AG10803 (cell line): ENCODE measurements at places on chromosomes 12 and 14.

- DNase-seq: no peak
Observed at GRCh38 chr14:70168406-70168805, 20.3 kb downstream of the SLC8A3 start.

DNA sequence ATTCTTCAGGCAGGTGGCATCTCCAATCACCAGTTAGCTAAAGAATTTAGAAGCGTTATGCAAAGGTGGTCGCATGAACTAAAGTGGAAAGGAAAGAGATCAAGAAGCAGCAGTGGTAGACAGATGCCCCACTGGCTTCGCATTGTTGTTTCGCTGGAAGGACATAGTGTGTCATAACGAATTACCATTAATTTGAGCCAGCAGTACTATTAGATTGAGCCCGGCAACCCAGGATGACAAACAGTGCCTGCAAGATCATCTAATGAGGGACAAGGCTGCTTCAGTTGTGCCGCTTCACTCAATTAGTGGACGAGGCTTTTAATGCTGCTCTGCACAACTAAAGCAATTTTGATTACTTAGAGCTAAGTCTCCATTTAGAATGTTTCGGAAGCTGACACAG, 274.5 kb upstream of the SOX5 start:
- no peak for DNase-seq

DNA sequence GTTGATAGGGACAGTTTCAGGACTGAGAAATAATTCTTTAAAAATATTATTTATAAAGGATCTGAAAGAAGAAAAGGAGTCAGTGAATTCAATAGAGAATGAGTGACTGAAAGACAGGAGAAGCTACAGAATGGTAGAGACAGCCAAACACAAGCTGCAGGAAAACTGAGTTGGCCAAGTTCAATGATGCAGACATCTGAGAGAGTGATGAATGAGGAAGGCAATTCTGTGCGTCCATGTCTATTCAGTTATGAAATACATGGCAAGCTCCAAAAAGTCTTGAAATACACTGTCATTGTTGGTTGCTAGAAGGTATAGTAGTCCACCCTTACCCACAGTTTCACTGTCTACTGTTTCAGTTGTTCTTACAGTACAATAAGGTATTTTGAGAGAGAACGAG, 6.8 kb downstream of the LRRC74A start:
- no peak for DNase-seq

DNA sequence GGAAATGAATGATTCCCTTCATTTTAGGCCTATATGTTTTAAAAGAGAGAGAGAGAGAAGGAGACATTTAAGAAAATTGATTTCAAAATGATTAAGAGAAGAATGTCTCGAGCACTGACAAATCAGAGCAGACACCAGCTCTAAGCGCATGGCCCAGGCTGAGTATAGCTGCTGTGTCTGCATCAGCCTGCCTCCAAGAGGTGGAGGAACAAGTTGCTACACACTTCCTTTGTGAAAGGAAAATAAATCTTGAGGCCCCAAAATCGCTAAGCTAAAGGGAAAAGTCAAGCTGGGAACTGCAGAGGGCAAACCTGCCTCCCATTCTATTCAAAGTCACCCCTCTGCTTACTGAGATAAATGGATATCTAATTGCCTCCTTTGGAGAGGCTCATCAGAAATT, 728.7 kb upstream of the TMEM132C start:
- DNase-seq: no peak

DNA sequence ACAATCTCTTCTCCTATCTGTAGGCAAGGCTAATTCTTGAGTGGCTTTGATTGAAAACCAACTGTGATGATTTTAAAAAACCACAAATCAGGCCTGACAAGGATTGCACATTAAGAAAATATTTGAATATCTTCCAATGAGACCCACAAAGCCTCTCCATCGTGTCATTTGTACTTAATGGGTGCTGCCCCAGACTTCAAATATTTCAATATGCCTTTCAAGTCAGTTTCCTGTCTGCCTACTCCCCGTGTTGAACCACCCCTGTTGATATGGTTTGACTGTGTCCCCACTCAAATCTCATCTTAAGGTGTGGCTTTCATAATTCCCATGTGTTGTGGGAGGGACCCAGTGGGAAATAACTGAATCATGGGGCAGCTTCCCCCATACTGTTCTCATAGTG, 159.7 kb upstream of the EGLN3 start:
- DNase-seq: no peak

DNA sequence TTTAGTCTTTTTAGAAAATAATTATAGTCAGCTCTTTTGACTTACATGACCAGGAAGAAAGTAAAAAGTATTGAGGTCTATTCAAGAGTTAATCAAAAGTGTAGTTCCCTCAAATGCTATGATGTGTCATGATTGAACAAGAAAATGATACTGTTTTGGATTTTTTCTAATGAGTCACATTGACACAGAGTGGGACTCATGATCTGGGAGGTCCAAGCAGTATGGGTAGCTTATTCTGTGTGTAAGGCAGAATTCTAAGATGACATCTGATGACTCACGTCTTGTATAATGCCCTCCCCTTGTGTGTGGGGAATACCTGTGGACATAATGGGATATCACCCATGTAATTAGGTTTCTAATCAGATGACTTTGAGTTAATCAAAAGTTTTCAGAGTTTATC, 178.1 kb upstream of the DDHD1 start:
- peak; percentile 55 for DNase-seq

DNA sequence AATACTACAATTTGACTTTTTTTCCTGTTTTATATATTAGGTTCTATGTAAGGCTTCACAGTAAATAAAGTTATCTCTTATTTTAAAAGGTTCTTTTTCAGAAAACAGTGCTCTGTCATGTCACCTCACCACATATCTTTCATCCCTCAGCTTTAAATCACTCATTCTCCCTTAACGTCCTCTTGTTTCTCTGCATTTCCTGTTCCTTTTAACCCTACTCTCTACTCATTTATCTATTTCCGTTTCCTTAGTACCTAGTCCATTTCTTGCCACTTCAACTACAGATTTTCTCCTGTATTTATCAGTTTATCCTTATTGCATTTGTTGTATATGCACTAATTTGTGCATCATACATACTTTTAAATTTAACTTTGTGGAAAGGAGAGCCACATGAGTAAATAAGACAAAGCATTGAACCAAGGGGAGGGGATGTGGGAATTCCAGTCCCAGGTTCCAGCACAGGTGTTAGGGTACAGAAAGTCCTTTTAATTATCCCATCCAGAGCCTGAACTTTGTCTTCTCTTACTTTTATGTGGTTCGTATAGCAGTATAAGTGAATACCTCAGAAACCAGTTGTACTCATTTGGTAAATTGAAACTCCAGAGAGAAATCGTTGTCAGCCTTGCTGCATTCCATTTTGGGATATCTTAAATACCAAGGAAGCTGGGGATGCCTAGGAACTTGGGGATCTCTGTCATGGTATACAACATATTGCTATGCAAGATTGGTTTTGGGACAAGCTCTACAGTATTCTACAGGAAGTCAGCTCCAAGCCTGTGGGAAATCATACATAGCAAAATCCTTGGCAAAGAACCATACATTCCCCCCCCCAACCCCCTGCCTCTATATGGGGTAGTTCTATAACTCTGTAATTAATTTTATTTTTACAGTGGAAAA, 120.5 kb downstream of the DIP2B start:
- DNase-seq: no peak

DNA sequence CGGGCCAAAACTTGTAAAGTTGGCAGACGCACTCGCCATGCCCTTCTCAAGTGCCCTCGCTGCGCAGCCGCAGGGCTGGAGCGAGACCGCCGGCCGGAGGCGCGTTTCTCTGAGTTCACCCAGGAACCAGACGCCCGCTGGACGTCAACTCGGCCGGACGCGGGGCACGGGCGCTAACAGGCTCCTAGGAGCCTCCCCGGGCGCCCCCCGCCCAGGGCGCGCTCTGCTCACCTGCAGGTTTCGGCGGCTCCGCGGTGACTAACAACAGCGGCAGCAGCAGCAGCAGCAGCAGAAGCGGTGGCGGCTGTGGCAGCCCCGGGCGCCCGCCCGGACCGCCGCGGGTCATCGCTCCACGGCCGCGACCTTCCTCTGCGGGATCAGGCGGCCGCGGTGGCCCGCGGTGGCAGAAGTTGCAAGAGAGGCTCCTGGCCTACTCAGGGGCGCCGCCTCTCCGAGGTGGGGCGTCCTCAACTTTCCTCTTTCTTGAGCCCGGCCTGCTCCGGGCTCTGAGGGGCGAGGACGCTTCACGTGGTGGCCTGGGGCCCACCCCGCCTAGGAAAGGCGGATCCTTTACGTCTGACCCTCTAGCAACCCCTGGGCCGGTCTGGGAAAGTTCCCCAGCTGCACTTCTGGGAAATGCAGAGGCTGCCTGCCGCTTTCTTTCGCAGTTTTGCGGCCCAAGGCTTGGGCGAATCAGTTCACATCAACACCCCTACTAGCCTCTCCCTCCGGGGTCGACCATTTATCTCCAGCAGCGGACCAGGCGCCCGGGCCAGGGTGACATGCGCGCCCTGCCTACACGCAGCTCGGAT, at the start of gene PLBD1:
PLBD1 (minus strand) TSS at position 533 of the 812 bp plus-strand sequence; CDS start at position 346, 187 bp downstream.
- peak; percentile 21 for DNase-seq

DNA sequence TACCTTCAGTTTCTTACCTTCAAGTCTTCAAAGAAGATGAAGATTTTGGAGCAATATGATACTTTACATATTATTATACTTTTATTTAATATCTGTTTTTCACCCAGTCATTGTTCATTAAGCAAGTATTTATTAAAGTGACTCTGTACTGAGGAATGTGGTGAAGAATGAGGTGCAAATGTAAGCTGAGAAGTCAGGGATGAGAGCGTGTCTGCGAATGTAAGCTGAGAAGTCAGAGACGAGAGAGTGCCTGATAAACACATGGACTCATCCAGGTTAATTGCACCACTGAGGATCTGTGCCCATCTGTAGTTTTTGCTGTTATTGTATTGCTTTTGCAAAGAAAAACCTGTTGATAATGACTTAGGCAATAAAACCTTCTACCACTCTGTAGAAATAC, 211.9 kb upstream of the FAR2 start:
- DNase-seq: peak; percentile 62

- DNase-seq: peak; percentile 86
Observed at GRCh38 chr12:92134638-92135274, 10.9 kb downstream of the BTG1 start.

- DNase-seq: no peak
Observed at GRCh38 chr12:48132826-48133225, 13.7 kb downstream of the PFKM start.

GRCh38 chr14:37037636-37038387, 134.6 kb downstream of the SLC25A21 start:
- no peak for DNase-seq

GRCh38 chr12:11897923-11898322, 172.8 kb upstream of the BCL2L14 start:
- DNase-seq: no peak

DNA sequence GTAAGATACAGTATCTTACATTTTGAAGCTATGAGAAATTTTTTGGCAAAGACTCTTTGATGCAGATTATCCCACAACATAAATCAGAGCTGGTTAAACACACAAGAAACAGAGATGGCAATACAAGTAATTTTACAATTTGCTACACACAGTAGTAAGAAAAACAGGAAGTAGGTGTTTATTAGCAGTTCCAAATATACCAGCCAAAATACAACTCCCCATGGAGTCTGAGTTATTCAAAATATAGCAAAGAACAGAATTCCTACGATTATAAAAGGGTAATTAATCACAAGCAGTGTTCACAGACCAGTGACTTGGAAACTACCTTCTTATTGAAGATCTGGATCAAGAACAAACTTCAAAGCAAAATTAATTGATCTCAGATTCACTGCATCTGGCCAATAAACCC, 83.9 kb downstream of the BMP4 start:
- no peak for DNase-seq

GRCh38 chr12:111304642-111305071, 64.2 kb downstream of the PHETA1 start:
- no peak for DNase-seq

- DNase-seq: peak; percentile 76
Observed at GRCh38 chr12:120534703-120535655, 823 bp downstream of the RNF10 start.

GRCh38 chr12:65184176-65184857, 14.9 kb downstream of the LEMD3 start:
- DNase-seq: no peak
